NCI-H774 (cell line): ENCODE measurements at places on chromosomes 6 and 20.

- DNase-seq = no peak
These were observed 5.2 kb upstream of the TP53RK start for GRCh38 chr20:46694484-46694883.

- DNase-seq = no peak
These were observed 32.3 kb upstream of the HSF2 start for GRCh38 chr6:122367171-122367570.

GRCh38 chr20:19427480-19427879 is 215.0 kb downstream of the SLC24A3 start:
- no peak for DNase-seq

DNA sequence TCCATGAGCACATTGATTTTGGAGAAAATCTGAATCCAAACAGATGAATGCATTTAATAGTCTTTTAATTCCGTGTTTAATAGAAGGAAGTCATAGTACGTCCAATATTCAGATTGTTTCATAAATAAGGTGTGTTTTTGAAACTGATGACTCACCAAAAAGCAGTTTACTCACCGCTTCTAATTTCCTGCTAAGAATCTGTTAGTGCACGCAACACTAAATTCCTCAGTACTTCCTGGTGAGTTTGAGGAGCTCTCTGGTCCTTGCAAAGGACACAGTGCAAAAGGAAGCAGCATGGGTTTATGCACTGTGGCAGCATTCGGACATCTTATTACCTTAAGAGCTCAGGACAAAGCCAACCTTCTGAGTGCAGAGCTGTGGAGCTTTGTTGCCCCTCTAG is 2.3 kb upstream of the ADGRF1 start:
- DNase-seq = no peak

DNA sequence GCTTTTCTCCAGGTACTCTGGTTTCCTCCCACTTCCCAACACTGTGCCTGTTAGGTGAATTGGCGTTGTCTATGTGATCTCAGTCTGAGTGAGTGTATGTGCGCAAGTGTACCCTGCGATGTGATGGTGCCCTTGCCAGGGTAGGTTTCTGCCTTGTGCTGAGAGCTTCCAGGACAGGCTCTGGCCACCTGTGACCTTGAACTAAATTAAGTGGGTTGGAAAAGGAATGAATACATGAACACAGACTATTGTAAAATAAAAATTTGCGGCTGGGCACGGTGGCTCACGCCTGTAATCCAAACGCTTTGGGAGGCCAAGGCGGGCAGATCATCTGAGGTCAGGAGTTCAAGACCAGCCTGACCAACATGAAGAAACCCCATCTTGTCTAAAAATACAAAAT is 678.0 kb downstream of the DHX35 start:
- no peak for DNase-seq

- no peak for DNase-seq
These were observed 292.8 kb downstream of the CLIC5 start for GRCh38 chr6:45722876-45723275.

DNA sequence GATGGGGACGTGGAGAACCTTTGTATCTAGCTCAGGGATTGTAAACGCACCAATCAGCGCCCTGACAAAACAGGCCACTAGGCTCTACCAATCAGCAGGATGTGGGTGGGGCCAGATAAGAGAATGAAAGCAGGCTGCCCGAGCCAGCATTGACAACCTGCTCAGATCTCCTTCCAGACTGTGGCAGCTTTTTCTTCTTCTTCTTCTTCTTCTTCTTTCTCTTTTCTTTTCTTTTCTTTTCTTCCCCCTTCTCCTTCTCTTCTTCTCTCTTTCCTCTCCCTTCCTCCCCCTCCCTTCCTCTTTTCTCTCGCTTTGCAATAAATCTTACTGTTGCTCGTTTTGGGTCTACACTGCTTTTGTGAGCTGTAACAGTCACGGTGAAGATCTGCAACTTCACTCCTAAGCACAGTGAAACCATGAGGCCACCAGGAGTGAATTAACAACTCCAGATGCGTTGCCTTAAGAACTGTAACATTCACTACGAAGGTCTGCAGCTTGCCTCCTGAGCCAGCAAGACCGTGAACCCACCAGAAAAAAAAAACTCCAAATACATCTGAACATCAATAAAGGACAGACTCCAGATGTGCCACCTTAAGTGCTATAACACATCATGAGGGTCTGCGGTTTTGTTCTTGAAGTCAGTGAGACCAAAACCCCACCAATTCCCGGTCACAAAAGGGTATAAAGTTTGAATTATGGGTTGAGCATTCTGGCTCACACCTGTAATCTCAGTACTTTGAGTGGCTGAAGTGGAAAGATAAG is 19.6 kb upstream of the SERPINB1 start:
- DNase-seq = no peak

GRCh38 chr6:84462698-84463097 is 235.3 kb upstream of the CEP162 start:
- no peak for DNase-seq

GRCh38 chr6:151412909-151413308 is 21.6 kb upstream of the ZBTB2 start:
- no peak for DNase-seq

- DNase-seq = no peak
These were observed 259.5 kb downstream of the FARS2 start for GRCh38 chr6:5520796-5521195.

DNA sequence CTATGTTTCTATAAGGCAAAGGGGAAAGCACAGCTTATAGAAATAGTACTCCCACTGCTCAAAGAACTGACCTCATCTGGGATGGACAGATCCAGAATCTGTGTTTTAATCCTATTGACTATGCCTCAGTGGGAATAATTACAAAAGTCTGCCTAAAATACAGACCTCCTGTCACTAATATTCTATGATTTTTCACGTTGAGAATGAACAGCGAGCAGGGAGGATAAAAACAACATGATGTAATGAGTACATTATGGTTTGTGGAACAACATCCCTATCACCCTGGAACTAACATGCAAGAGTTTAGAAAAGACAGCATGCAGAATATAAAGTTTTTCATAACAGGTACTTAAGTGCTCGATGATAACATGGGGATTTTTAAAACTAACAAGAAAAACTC is 53.9 kb downstream of the EPHA7 start:
- DNase-seq = no peak

- no peak for DNase-seq
These were observed 272.7 kb upstream of the MAP3K7 start for GRCh38 chr6:90859612-90860011.

GRCh38 chr20:24089576-24089975 is 101.0 kb upstream of the GGTLC1 start:
- DNase-seq = no peak

DNA sequence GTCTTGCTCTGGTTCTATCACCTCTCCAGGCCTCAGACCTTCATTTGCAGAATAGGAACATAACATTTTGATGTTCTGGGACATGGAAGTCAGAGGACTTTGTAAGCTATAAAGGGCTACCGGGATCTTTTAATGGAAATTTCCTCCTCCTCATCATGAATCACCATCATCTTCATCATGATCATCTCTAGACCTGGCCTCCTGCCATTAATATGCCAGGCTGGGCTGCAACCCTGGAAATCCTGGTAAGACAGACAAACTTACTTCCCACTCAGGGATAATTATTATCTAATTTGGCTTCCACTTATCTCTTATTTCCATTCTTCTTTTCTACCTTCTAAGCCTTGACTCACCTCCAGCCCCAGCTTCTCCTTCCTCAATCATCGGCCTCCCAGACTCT is 41.0 kb upstream of the MRPS18A start:
- no peak for DNase-seq

DNA sequence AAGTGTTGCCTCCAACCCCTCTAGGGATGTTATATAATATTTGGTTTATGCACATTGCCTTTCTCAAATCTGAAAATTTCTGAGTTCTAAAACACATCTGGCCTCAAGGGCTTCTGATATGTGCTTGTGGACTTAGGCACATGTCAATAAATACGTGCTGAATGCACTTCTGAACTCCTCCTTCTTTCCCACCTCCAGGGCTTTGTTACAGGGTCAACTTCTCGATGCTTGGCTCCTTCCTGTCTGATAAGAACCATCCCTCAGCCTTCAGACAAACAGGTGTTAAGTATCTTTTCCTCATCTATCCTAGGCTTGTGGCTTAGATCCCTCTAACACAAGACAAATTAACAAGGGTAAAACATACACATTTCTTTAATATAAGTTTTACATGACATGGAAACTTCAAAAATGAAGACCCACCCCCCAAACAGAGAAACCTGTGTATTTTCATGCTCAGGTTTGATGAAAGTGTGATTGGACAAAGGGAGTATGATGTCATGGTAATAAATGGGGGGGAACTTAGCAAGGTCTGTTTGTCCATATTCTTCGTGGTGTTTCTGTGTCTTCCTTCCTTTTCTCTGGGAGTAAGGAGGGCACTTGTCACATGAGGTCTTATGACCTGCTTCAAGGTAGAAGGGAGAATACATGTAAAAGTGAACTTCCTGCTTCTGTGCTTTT is 326.9 kb downstream of the CD83 start:
- DNase-seq = no peak

DNA sequence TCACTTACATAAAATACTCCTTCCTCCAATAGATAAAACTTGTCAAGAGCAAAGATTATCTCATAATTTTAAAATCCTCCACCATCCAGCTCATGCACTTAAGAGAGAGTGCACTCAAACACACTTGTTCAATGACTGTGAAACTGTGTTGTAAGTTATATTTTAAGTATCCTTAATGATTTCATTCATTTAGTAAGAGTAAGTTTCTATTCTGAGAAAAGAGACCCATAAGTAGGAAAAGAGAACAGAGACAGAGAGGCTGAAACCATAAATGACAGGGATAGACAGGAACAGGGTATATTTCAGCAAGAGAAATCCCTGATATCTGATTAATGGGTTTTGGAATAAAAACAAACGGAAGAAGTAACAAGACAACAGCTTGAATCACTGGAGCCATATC is 8.2 kb downstream of the SSR1 start:
- no peak for DNase-seq

- DNase-seq = peak; percentile 98
These were observed at the start of gene FOXO3 for GRCh38 chr6:108560463-108561308. TSS of gene FOXO3 (plus strand) at chr6:108560917. CDS start at chr6:108561209, 292 bp downstream.

- no peak for DNase-seq
These were observed 251.9 kb downstream of the EPM2A start for GRCh38 chr6:145483191-145483996.

- no peak for DNase-seq
These were observed 110.3 kb upstream of the BTBD3 start for GRCh38 chr20:11807054-11808048.

GRCh38 chr20:4366076-4366475 is 350.7 kb upstream of the RNF24 start:
- DNase-seq = no peak

GRCh38 chr6:145323646-145324045 is 411.7 kb downstream of the EPM2A start:
- DNase-seq = no peak

DNA sequence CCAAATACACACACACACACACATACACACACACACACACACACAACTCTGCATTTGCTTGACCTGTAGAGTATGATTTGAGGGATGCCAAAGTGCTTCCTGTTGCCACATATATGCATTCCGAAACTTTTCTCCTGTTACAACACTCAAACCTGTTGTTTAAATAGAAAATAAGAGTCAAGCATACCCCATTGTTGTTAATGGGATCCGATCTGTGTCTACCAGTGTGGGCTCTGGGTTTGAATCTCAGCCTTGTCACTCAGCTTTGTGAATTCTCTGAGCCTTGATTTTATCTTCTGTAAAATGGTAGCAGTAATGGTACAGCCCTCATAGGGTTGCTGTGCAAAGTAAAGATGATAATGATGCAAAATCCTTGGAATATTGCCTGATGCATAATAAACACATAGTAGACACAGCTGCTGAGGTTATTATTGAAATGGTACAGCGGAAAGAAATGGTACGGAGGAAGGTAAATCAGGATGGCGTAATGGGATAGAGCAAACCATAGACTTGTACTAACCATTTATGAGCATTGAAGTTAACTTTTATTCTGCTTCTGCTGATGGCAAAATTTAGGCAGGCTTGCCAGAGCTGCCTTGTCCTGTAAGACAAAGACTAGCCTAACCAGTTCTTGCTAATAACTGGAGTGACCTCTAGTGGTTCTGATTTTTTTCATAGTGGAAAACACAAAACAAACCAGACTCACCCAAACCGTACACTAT is 113.5 kb upstream of the PHACTR1 start:
- DNase-seq = no peak

- DNase-seq = no peak
These were observed 44.7 kb upstream of the SIRPG start for GRCh38 chr20:1702328-1702727.

DNA sequence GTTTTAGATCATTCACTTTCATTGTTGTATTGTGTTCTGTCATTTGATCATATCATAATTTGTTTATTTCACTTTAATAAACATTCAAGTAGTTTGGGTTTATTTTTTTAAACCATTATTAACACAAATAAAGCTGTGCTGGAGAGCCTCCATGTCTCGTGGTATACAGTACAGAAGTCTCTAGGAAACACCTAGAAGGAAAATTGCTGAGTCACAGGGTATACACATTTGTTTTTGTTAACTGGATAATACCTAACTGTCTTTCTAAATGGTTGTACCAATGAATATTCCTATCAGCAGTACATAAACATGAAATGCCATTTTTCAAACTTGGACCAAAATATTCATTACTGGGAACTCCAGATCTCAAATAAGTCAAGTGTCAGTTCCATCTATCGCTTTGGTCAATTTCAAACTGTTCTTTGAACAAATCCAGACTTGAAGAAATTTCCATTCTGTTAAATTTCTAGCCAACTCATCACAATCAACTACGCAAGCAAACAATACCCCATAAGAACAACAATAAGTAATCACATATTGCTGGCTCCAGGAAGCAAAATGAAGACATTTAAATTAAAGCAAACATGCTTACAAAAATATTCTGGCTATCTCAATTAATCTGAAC is 138.1 kb downstream of the ATXN1 start:
- DNase-seq = no peak

DNA sequence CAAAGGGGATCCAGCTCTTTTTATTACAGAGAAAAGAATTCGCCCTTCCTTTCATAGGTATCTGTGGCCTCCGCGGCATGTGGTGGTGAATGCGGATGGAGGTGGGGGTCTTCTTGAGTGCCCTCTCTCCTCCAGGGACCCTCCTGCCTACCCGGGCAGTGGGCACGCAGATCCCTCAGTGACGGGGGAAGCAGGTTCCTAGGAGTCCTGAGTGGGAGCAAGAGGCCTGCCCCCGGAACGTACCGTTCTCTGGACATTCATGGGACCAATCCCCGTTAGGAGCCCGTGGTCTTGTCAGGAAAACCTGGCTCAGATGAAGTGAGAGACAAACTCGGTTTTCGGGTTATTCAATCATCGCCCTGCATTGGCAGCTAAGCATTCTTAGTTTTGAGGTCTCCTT is 56.4 kb downstream of the SMOC2 start:
- no peak for DNase-seq

DNA sequence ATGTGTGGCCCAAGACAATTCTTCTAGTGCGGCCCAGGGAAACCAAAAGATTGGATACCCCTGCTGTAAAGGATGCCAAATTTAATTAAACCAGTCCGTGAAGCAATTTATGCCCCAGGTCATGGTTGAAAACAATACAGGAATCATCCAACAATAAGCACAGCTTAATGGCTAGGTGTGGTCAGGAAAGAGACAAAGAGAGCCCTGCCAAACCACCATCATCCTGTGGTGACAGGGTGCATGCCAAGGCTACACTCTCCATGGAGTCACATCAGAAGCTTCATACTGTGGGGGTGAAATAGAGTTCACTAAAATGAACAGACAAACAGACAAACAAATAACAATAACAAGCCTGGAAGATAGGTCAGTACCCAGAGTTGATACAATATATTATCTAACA is 62.7 kb downstream of the DZANK1 start:
- no peak for DNase-seq
